ENCODE measurements at places on chromosomes 6 and 20.

- H3K27ac ChIP-seq: no peak overlapping the region
- DNase-seq: no peak
- H3K27me3 ChIP-seq: no peaks in the 10 kb centered on the region
Measured at GRCh38 chr6:118992186-118992795, 57.3 kb upstream of the MCM9 start.

GRCh38 chr6:142376800-142377496 is 75.1 kb downstream of the ADGRG6 start:
- H3K27me3 ChIP-seq: no peaks in the 10 kb centered on the region
- no peak overlapping the region for H3K27ac ChIP-seq
- no peaks in the 10 kb centered on the region for H3K36me3 ChIP-seq
- peaks cover 32% of the 10 kb centered on the region for H3K4me1 ChIP-seq
- no peak overlapping the region for H3K4me3 ChIP-seq

DNA sequence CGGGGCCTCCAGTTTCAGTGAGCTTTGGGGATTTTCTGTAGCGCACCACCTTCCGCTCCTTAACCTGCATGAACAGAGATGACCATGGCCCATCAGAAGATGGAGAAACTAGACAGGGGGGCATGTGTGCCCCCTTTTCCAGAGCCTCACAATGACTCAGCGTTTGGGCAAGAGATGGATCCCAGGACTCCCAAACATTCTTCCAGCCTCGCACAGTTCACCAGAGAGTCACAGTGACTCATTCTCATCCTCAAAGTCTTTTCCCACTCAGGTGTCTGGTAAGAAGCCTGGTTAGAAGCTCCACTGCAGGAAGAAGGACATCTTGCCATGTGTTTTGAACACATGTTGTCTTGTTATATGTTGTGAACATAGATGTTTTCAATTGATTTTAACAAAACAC is 76.2 kb upstream of the FRMD1 start:
- H3K27ac ChIP-seq: no peak overlapping the region
- no peaks in the 10 kb centered on the region for H3K36me3 ChIP-seq
- H3K4me3 ChIP-seq: no peak overlapping the region
- no peaks in the 10 kb centered on the region for H3K4me1 ChIP-seq
- H3K27me3 ChIP-seq: no peaks in the 10 kb centered on the region

DNA sequence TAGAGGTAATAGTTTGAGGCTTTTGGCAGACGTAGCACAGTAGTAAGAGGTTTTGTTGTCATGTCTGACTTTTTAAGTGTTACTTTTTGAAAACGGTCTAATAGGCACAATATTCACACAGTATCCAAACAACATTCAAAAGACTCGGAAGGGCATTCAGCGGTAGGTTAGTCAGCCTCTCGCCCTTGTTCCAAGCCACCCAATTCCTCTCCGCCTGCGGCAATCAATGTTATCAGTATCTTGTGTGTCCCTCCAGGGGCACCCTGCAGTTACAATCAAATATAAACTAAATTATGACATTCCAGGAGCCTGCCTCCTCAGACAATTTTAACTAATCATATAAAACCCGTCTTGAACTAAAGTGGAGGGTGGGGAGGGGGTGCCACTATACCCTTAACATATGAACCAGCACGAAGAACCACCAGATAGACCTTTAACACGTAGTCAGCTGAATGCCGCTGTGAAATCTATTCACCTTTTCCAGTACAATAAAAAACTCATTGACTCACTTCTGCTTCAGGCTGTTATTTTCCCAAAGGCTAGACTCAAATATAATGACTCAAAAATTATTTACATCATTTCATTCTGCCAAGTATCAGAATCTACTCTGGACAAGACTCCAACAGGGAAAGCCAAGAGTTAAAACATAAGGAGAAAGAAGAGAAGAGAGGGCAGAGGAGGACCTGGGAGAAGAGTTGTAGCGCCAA is 1.6 kb downstream of the TENT5A start:
- H3K27ac ChIP-seq: peak overlapping the region; percentile 98
- H3K36me3 ChIP-seq: peaks cover 17% of the 10 kb centered on the region
- no peak for DNase-seq
- H3K4me1 ChIP-seq: peaks cover 46% of the 10 kb centered on the region
- peak overlapping the region; percentile 81 for H3K4me3 ChIP-seq
- H3K27me3 ChIP-seq: no peaks in the 10 kb centered on the region

- DNase-seq: no peak
- H3K36me3 ChIP-seq: peaks cover 67% of the 10 kb centered on the region
- no peak overlapping the region for H3K4me3 ChIP-seq
- H3K4me1 ChIP-seq: peaks cover 36% of the 10 kb centered on the region
- no peaks in the 10 kb centered on the region for H3K27me3 ChIP-seq
Measured at GRCh38 chr6:134169871-134170486, 117.6 kb upstream of the SLC2A12 start.

DNA sequence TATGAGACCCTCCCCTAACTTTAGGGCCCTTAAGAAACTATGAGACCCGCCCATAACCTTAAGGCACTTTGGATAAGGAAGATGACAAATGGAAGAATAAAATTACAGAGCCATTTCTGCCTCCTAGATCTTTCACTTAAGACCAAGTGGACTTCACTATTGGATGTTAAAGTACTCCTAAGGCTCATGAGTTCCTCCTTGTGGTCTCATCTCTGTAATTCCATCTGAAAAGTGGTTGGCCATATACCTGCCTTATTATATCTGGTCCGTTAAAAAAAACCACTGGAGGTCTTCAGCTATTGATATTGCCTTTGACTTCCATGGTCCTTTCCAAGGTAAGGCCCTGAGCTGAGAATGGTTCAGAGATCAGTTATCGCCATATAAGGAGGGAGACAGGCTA is 310.3 kb downstream of the EYA4 start:
- no peak for DNase-seq
- H3K4me1 ChIP-seq: no peaks in the 10 kb centered on the region
- H3K36me3 ChIP-seq: no peaks in the 10 kb centered on the region
- no peak overlapping the region for H3K4me3 ChIP-seq
- no peaks in the 10 kb centered on the region for H3K27me3 ChIP-seq

DNA sequence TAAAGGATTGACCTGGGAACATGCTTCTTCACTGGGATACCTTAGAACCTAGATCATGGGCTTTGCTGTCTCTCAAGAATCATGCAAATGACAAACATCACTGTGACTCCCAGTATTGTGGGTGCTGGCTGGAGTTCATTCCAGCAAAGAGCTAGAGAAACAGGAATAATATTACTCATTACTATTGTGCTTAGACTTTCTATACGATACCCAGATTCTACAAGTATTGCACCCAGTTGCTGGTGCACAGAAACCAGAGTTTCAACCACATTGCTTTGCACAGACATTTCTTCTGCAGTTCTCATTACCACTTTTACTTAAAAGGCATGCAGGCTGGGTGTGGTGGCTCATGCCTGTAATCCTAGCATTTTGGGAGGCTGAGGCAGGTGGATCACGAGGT is 220.4 kb upstream of the ZNF217 start:
- H3K27ac ChIP-seq: no peak overlapping the region
- H3K4me3 ChIP-seq: no peak overlapping the region
- H3K36me3 ChIP-seq: no peaks in the 10 kb centered on the region
- H3K4me1 ChIP-seq: no peaks in the 10 kb centered on the region
- no peak for DNase-seq

DNA sequence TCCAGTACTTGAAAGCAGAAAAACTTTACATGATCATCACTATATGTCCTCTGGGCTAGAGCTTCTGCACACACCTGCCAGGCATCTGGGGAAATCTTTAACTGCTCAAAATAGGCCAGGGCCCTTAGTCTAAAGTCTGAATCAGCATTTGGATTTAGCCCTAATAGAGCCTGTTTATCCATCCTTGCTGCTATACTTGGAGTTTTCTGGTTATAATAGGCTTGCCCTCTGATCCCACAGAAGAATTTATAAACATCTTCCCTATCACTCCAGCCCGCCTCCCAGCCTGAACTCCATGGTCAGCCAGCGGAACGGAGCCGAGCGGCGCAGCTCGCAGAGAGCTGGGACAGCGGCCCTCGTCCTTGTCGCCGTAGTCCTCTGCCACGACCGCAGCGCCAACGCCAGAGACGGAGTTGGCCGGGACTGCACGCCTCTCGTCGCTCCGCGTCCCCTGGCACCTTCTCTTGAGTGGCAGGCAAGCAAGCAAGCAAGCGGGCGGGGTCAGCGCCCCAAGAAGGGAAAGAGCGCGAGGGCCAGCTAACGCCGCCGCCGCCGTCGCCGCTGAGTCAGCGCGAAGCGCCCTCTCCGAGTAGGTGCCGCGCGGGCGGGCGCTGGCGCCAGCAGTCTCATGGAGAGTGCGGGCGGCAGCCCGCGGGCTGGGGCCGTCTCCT is 25.4 kb upstream of the ASIP start:
- peak overlapping the region; percentile 67 for H3K4me3 ChIP-seq
- peaks cover 10% of the 10 kb centered on the region for H3K4me1 ChIP-seq

DNA sequence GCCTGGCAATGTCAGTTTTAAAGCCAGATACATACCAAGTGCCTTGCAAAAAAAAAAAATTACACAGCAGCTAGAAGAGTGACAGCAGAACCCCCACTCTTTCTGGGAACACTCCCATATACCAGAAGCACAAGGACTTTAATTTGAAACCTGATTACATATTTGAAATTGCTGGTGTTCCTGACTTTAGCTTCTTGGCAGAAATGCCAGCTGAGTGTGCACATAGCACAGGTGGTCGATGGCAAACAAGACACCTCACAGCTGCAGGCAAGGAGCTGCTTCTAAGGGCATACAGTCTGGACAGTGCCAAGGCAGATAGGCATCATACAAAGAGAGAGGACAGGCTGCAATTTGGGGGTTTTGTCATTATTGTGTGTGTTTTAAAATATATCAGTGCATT is 150.7 kb upstream of the SGK1 start:
- peaks cover 8% of the 10 kb centered on the region for H3K4me1 ChIP-seq
- H3K27me3 ChIP-seq: no peaks in the 10 kb centered on the region
- DNase-seq: no peak
- H3K4me3 ChIP-seq: no peak overlapping the region
- no peaks in the 10 kb centered on the region for H3K36me3 ChIP-seq
- no peak overlapping the region for H3K27ac ChIP-seq

DNA sequence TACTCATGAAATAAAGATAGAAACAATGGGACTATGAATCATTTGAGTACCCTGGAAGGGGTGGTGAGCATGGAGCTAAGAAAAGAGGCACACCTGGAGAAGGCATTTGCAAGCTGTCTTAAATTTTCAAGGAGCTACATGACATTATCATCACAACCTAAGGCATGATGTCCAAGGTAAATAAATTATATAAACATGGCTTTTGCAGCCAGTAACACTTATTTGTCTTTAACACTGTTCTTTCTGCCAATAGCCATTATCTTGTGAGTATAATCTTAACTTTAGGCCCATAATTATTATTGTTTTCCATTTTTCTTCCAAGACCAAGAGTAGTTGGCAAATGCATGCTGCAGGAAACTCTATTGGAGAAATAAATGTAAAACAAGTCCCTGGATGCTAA is 63.7 kb downstream of the ALDH5A1 start:
- no peak overlapping the region for H3K4me3 ChIP-seq
- no peak overlapping the region for H3K27ac ChIP-seq
- H3K4me1 ChIP-seq: no peaks in the 10 kb centered on the region
- no peak for DNase-seq

DNA sequence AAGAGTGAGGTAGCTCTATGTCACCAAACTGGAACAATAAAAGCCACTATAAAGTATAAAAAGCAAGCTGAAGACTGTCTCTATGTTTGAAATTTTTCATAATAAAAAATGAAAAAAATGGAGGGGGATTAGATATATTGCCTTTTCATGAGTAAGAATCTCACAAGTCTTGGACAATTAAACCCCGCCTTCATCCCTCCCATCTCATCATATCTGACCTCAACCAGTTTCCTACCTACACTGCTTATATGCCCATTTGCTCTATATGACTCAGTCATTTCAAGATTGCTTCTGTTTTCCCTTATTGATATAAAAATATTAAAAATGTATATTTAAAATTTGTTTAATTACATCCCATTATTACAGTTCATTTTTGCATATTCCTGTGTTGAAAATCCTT is 2.9 kb upstream of the TRIM39 start:
- H3K27me3 ChIP-seq: no peaks in the 10 kb centered on the region
- H3K36me3 ChIP-seq: no peaks in the 10 kb centered on the region
- H3K27ac ChIP-seq: no peak overlapping the region
- peaks cover 22% of the 10 kb centered on the region for H3K4me1 ChIP-seq

- peak overlapping the region; percentile 50 for H3K27ac ChIP-seq
- DNase-seq: no peak
- H3K4me1 ChIP-seq: peaks cover 29% of the 10 kb centered on the region
- no peaks in the 10 kb centered on the region for H3K27me3 ChIP-seq
- peaks cover 1% of the 10 kb centered on the region for H3K36me3 ChIP-seq
Measured at GRCh38 chr20:49687595-49688567, 25.8 kb downstream of the B4GALT5 start.

GRCh38 chr6:33711140-33712129 is at the start of gene UQCC2:
UQCC2 (minus strand) TSS chr6:33711700; CDS start chr6:33711686, 14 bp downstream.
- peak within 1 kb of the TSS; percentile 97 for H3K4me3 ChIP-seq
- H3K27ac ChIP-seq: peak within 1 kb of the TSS; percentile 89
- peaks cover 16% of the 10 kb centered on the region for H3K4me1 ChIP-seq

DNA sequence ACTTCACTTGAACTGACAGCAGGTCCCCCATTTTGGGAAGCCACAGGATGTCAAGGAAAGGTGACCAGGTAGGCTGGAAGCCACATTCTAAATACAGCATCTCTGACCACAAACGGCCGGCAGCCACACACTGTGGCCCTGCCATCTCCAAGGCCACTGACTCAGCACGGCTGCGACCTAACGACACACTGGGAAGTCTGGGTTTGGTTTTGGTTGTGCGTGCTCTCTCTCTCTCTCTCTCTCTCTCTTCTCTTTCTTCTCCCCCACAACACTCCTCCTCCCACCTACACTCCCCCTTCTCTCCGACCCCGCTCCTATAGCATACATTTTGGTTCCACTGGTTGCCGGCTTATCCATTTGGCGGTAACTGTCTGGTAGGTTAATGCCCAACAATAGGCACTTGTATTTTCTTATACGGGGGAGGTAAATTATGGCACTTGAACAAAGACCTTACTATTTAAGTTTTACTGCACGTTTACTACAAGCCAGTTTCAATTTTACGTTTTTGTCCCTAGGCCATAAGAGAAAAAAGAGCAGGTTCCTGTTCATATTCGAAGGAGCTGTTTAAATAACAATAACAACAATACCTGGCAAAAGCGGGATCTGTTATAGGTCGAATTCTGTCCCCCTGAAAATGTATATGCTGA is 103.6 kb downstream of the GMDS start:
- H3K27me3 ChIP-seq: no peaks in the 10 kb centered on the region
- DNase-seq: no peak
- no peak overlapping the region for H3K27ac ChIP-seq
- peaks cover 5% of the 10 kb centered on the region for H3K4me1 ChIP-seq
- H3K36me3 ChIP-seq: no peaks in the 10 kb centered on the region

GRCh38 chr6:110652520-110652919 is 162.7 kb downstream of the CDK19 start:
- H3K36me3 ChIP-seq: peaks cover 10% of the 10 kb centered on the region
- no peaks in the 10 kb centered on the region for H3K27me3 ChIP-seq
- no peaks in the 10 kb centered on the region for H3K4me1 ChIP-seq
- no peak for DNase-seq

- H3K36me3 ChIP-seq: no peaks in the 10 kb centered on the region
- no peak overlapping the region for H3K4me3 ChIP-seq
- peaks cover 10% of the 10 kb centered on the region for H3K4me1 ChIP-seq
- DNase-seq: no peak
Measured at GRCh38 chr6:14671261-14671681, 553.7 kb downstream of the CD83 start.

GRCh38 chr6:44615621-44616020 is 228.1 kb downstream of the CDC5L start:
- H3K27me3 ChIP-seq: no peaks in the 10 kb centered on the region
- peaks cover 37% of the 10 kb centered on the region for H3K4me1 ChIP-seq
- H3K4me3 ChIP-seq: no peak overlapping the region
- no peaks in the 10 kb centered on the region for H3K36me3 ChIP-seq
- no peak overlapping the region for H3K27ac ChIP-seq
